ENCODE measurements at places on chromosomes 11 and 22.
A peak's percentile ranks its signal among the peaks of the same experiment; 100 is the strongest.

DNA sequence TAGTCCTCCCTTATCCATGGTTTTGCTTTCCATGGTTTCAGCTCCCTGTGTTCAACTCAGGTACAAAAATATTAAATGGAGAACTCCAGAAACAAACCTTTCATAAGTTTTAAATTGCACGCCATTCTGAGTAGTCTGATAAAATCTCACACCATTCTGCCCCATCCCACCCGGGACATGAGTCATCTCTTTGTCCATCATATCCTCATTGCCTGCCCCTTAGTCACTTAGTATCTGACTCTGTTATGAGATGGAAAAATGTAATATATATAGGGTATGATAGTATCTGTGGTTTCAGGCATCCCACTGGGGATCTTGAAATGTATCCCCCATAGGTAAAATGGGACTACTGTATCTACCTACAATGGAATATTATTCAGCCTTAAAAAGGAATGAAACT is 35.5 kb upstream of the FGF3 start:
- DNase-seq: no peak

- no peak for DNase-seq
Measured at GRCh38 chr11:18264677-18265555, 1.1 kb upstream of the SAA1 start.

DNA sequence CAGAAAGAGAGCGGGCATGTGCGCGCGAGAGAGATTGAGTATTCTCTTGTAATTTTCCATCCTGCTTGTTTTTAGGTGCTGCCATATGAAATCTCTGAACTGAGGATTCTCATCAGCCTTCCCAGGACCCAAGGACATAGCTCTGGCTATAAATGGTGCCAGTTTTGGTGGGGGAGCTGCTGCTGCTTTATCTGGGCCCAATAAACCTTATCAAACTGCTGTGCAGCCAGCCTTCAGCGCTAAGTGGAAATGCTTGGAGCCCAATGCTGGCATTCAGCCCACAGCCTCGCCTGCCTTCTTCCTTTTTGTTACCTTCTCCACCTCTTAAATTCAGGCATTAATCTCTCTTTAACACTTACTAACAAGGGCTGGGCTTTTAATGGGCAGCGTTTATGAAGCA is 2.4 kb upstream of the ZBTB16 start:
- DNase-seq: peak; percentile 87

DNA sequence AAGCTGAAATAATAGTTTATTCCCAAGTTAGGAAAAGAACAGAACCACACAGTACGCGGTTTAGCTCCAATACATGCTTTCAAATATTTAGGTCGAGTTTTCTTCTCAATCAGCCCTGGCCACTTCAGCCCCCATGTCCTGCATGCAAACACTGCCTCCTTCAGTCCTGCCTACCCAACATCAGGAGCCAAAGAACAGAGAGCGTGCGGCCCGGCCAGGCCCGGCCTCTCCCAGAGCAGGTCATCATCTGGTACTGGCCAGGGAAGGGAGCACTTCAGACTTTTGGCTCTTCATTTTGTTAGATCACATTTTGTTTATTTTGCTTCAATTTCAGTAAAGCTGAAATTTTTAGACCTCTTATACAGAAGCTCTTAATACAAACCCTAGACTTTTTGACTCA is 6.7 kb downstream of the BRD1 start:
- no peak for DNase-seq

DNA sequence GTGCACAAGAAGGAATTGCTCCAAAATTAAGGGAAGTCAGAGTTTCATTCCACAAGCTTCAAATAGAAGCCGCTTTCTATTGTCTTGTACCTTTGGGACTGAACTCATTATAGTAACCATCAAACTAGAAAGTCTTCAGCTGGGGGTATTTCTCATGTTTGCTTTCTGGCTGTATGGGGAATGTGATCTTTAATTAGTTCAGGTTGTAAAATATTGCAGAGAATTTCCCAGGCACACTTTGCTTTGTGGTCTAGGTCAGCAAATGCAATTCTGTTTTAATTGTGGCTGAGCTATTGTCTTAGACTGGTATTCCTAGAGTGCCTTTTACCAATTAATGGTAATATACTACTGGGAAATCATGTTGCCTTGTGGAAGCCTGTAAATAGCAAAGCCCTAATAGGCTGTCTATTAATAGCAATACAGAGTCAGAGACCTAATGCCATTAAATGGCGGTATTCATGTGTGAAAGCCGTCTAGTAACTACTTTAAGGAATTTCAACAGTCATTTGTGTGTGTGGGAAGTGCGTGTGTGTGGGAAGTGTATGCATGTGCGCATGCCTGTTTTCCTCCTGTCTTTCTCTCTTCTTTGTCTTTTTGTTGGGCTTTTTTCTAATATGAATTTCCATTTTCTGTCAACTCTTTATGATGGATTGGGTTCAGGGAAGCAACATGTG is 276.6 kb downstream of the FAT3 start:
- no peak for DNase-seq

DNA sequence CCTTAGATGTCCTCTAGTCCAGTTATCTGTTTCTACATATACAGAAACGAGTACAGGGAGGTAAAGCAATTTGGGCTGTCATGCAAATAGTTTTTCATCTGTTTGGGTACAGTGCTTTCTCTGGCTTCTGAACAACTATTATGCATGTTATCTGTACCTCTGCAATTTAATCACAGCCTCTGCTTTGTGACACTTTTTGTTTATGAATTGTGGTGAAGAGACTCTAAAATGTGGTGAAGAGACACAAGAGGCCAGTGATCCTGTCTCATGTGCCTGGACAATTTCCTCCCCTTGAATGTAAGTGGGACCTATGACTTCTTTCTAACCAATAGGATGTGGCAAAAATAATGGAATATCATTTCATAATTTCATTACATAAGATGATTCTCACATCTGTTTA is 130.3 kb upstream of the ARHGAP42 start:
- no peak for DNase-seq

DNA sequence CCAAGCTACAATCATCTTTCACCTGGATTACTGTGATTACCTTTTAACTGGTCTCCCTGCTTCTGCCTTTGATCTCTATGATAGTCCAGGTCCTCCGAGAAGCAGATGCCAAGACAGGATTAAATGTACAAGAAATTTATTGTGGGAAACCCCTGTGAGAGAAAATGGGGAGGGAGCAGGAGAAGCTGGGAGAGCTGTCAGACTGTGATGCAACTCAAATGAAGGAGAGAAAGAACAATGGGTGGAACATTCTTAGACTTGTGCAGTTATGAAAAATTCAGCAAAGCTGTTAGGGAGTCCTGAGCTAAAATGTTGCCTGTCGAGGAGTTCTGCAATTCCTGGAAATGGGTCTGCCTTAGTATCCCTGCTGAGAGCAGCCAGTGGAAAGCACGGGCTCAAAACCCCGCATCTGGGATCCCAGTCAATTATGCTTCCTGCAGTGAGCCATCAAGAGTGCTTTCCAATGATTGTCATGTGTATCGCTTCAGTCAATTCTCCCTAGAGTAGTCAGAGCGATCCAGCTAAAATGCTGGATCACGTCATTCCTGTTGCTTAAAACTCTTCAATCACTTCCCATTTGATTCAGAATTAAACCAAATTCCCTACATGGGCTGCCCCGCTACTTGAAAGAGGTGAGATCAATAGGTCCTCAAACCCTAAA is 16.5 kb upstream of the CSTF3 start:
- no peak for DNase-seq

GRCh38 chr11:36073411-36074203 is 129.7 kb downstream of the LDLRAD3 start:
- DNase-seq: peak; percentile 42

DNA sequence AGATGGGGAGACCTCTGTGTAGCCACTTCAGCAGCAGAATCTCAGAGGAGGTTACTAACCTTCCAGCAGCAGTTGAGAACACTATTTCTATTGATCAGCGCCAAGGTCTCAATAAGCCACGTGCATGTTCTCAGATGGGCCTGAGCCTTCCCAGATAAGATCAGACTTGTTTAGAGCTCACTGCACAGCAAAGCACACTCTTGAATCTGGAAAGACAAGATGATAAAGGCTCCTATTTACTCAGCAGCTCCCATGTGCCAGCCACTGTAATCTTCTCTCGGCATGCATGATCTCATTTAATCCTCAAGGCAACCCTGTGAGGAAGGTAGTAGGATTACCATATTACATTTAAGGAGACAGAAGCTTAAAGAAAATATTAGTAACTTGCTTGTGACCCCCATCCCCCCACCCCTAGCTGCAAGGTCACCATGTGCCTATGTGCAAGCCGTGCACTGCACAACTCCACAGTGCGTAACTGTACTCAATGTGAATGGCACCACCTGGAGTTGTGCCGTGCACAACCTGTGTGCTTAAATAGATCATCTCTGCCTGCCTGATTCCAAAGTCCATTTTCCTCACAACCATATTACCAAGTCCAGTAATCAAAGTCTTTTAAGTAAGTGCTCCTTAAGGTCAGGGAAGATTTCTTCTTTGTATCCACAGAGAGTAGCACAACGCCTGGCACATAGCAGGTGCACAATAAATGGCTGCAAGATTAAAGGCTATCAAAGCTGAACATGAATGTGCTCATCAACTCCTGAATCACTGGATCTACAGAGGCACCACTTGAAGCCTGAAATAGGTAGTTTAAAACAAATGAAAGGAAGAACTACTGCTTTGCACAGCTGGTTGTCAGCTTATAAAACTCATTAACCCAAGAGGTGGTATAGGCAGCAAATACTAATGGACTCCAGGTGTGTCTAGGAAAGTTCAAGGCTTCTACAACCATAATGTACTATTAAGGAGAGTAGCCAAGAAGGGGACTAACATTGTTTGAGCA is 293.8 kb downstream of the BUD13 start:
- no peak for DNase-seq

DNA sequence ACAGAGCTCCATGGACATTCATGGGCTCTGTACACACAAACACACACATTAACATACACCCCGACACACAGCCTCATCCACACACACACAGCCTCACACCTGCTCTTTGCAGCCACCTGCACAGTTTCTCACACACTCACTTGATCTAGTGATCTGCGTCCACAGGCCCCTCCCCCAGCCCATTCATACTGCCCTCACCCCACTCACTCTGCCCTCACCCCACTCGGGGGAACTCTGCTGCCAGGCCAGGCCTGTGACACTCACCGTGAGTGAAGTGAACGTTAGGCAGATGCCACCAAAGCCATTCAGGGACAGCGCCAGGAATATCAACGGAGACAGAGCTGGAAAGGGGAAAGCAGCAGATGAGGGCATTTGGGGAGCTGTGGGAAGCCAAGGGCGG is 15.0 kb downstream of the SLC43A1 start:
- DNase-seq: no peak

DNA sequence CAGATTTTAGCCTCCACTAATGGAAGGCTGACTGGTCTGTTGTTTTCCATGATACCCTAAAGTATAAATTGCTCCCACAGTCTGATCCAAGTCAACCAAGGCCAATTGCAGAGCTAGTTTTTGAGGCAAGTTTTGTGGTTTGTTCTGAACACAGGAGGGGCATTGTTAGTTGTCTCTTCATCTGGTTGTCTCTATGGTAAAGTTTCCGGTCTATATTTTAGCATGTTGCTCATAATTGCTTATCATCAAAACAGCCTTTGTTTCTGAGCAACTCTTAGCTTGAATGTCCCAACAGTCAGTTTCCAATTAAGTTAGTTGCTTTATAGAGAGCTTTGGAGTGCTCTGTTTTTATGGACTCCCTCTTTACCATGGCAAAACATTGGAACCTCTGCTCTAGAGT is 217.6 kb upstream of the CARD18 start:
- DNase-seq: no peak

- DNase-seq: no peak
Measured at GRCh38 chr22:31579835-31580242, 82.2 kb downstream of the PISD start.

DNA sequence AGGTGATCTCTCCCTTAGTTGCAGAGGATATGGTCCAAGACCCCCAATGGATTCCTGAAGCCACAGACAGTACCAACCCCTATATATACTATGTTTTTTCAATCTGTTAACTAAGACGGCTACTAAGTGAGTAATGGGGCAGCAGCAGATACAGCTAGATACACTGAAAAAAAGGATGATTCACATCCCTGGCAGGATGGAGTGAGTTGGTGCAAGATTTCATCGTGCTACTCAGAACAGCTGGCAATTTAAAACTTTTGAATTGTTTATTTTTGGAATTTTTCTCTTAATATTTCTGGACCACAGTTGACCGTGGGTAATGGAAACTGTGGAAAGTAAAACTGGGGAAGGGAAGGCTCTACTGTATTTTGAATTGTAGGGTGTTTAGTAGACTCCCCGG is 17.0 kb upstream of the TMEM218 start:
- no peak for DNase-seq

GRCh38 chr11:64343767-64344559 is 4.0 kb downstream of the CCDC88B start:
- DNase-seq: peak; percentile 50

DNA sequence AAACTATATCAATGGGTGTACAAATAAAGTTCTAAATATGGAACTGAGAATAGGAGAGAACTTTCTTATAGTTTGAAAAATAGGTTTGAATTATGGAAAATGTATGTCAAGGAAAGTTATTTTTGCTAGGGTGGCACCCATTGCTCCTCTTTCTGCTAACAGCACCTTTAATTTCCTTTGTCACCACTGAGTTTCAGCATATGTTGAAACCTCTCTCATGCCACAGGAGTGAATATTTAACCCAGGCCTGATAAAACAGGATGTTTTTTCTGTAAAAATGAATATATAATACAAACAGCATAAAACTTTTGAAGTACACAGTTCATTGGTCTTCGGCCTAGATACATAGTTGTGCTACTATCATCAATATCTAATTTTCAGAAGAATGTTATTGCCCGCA is 385.5 kb upstream of the ANO5 start:
- no peak for DNase-seq

DNA sequence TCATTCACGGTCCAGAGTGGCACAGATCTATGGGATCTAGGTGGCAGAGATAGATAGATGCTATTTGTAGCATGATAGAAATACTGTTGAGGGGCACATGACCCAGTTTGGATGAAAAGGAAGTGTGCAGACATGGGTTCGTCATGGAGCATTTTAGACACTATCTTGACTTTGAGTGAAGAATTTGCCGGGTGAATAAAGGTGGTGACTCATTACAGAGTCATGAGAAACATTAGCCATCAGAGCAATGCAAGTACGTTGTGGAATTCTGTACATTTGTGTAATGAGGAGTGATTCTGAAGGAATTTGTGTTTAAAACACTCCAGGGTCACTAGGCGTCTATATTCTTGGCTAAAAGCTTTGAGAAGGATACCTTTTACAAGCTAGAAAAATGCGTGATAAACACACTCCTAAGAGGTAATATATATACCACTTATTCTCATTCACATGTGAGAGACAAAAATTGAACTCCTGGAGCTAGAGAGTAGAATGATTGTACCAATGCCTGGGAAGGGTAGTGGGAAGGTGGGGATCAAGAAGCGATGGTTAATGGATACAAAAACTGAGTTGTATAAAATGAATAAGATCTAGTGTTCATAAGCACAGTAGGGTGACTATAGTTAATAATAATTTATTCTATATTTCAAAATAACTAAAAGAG is 593.7 kb upstream of the LUZP2 start:
- no peak for DNase-seq

GRCh38 chr22:34960005-34960404 is 106.0 kb upstream of the ISX start:
- no peak for DNase-seq

- DNase-seq: no peak
Measured at GRCh38 chr11:111731821-111732220, 34.4 kb downstream of the PPP2R1B start.

GRCh38 chr22:32922186-32922585 is 120.7 kb downstream of the TIMP3 start:
- DNase-seq: no peak

- no peak for DNase-seq
Measured at GRCh38 chr11:122071709-122072202, 44.3 kb downstream of the BLID start.

GRCh38 chr11:70727899-70728620 is 329.7 kb downstream of the CTTN start:
- no peak for DNase-seq

All from hematopoietic multipotent progenitor cell treated with erythropoietin and hydrocortisone succinate and interleukin-3 and kit ligand, for 8 days (in vitro differentiated cells).